Naive thymus-derived CD8-positive, alpha-beta T cell (primary cell): ENCODE measurements at places on chromosomes 12 and 14.

DNA sequence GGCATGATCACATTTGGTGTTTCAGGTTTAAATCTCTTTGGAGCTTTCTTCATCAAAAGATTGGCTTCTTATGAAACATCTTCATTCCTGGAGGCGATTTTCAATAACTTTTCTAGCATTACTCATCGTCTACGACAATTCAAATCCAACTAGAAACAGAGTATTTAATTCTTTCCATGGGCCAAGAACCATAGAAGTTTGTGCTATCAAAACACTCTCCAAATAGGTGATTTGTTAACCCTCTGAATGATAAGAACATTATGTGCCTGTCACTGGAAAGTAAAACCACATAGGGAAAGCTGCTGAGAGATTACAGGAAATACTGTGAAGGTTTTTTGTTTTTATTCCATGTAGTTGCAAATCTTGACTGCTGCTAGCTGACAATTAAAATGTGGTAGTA lies 6.9 kb upstream of the DCN start:
- H3K36me3 ChIP-seq = no peaks in the 10 kb centered on the region
- H3K4me1 ChIP-seq = no peaks in the 10 kb centered on the region
- no peak for DNase-seq
- no peak overlapping the region for H3K27ac ChIP-seq

- no peak for DNase-seq
- H3K4me1 ChIP-seq = peaks cover 24% of the 10 kb centered on the region
- H3K4me3 ChIP-seq = no peak overlapping the region
- no peak overlapping the region for H3K27ac ChIP-seq
- peaks cover 4% of the 10 kb centered on the region for H3K36me3 ChIP-seq
Measured at GRCh38 chr12:91983935-91984334, 161.7 kb downstream of the BTG1 start.

GRCh38 chr14:31336646-31337045 lies 83.7 kb downstream of the HEATR5A start:
- DNase-seq = no peak
- no peak overlapping the region for H3K4me3 ChIP-seq
- H3K4me1 ChIP-seq = no peaks in the 10 kb centered on the region

- H3K4me3 ChIP-seq = no peak overlapping the region
- H3K27me3 ChIP-seq = no peaks in the 10 kb centered on the region
- peaks cover 14% of the 10 kb centered on the region for H3K36me3 ChIP-seq
- peak overlapping the region; percentile 27 for H3K27ac ChIP-seq
Measured at GRCh38 chr14:64423987-64424386, 35.8 kb downstream of the MTHFD1 start.

DNA sequence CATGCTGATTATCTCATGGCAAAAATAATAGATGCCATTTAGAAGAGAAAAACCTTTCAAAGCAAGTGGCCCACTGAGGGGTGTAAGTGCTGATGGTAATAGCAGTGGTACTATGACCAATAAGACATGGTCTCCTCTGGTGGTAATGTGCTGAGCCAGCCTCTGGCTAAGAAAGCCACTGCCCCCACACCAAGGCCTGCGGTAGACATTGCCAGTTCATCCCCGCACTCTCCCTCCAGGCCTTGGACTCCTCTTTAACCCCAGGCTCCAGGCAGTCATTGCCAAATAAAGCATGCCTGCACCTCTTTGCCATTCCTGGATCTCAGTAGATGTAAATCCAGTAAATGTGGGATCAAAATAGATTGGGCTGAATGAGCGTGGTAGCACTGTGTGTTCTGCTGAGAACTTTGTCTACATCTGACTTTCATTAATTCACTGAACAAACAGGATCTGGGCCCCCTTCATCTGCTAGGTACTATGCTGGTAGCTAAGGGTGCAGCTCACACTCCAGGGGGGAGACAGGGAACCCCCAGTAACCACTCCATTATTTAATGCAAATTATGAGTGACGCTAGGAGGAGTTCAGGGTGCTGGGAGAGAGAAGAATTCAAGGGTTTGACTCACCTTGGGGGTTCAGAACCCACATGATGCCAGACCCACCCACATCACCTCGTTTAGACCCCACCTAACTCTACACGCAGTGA lies 89.3 kb downstream of the BCL11B start:
- H3K27ac ChIP-seq = peak overlapping the region; percentile 95
- H3K4me1 ChIP-seq = peaks cover 99% of the 10 kb centered on the region
- peaks cover 71% of the 10 kb centered on the region for H3K36me3 ChIP-seq
- DNase-seq = peak; percentile 62
- peak overlapping the region; percentile 82 for H3K4me3 ChIP-seq
- H3K27me3 ChIP-seq = no peaks in the 10 kb centered on the region

DNA sequence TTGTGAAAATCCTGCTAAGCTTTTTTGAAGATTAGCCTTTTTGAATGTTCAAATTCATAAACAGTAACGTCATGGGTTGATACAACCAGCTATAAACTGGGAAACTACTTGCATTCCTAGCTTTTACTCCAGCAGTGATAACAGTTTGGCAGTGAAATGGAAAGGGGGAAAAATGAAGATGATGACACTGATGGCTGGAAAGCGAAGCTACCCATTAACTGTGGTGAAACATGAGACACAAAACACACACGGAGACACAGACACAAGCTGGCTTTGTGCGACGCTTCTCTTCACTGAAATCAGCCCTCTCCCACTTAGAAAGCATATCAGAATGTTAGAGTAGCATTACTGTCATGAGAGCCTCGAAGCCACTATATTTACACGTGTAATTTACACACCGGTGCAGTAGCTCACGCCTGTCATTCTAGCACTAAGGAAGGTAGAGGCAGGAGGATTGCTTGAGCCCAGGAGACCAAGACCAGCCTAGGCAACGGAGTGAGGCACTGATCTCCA lies 15.7 kb downstream of the VPS37B start:
- no peak for DNase-seq
- peak overlapping the region; percentile 27 for H3K4me3 ChIP-seq
- peaks cover 20% of the 10 kb centered on the region for H3K36me3 ChIP-seq
- peaks cover 100% of the 10 kb centered on the region for H3K4me1 ChIP-seq
- peak overlapping the region; percentile 87 for H3K27ac ChIP-seq
- no peaks in the 10 kb centered on the region for H3K27me3 ChIP-seq

GRCh38 chr14:101839236-101839635 lies 77.7 kb downstream of the PPP2R5C start:
- no peaks in the 10 kb centered on the region for H3K27me3 ChIP-seq
- H3K4me3 ChIP-seq = peak overlapping the region; percentile 76
- H3K36me3 ChIP-seq = peaks cover 39% of the 10 kb centered on the region
- H3K27ac ChIP-seq = peak overlapping the region; percentile 97
- peaks cover 93% of the 10 kb centered on the region for H3K4me1 ChIP-seq

- no peak overlapping the region for H3K27ac ChIP-seq
- no peak overlapping the region for H3K4me3 ChIP-seq
- no peaks in the 10 kb centered on the region for H3K36me3 ChIP-seq
- DNase-seq = no peak
- no peaks in the 10 kb centered on the region for H3K4me1 ChIP-seq
- no peaks in the 10 kb centered on the region for H3K27me3 ChIP-seq
Measured at GRCh38 chr12:14545144-14546124, 22.2 kb downstream of the PLBD1 start.

DNA sequence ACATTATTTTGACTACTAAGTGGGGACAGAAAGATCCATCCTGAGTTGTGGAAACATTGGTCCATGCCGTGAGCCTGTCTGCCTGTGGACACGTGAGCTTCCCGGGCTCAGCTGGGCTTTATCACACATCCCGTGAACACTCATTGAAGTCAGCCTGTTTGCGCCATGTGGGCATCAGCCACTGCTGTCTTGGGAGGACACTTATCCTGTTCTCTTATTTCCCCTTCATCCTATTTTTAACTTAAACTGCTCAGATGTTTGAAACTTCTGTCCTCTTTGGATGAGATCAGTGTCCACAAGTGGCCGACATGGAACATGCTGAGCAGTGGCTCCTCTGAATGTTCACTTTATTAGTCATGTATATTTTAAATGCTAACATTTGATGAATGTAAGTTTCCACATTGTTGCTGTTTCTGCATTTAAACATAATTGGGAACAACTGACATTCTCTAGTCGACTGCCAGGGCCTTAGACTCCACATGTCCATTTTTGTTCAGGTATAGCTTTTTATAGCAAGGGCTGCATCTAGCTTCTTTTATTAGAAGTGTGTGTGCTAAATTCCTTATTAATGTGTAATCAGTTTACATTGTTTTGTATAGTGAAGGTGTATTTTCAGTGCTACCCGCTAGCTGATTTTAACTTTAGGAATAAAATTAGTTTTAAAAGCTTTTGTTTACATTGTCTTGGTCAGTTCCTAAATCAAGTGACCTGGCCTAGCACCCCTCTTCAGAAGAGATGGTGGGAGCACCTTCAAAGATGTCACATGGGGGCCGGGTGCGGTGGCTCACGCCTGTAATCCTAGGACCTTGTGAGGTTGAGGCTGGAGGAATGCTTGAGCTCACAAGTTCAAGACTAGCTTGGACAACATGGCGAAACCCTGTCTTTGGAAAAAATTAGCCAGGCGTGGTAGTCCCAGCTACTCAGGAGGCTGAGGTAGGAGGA lies 24.0 kb downstream of the RNF34 start:
- H3K4me1 ChIP-seq = peaks cover 6% of the 10 kb centered on the region
- H3K36me3 ChIP-seq = peaks cover 19% of the 10 kb centered on the region
- H3K4me3 ChIP-seq = no peak overlapping the region
- peak overlapping the region; percentile 9 for H3K27ac ChIP-seq

GRCh38 chr14:105066240-105067071 lies 1.2 kb upstream of the GPR132 start:
- peak overlapping the region; percentile 94 for H3K27ac ChIP-seq
- DNase-seq = no peak
- H3K4me3 ChIP-seq = peak overlapping the region; percentile 89
- peaks cover 91% of the 10 kb centered on the region for H3K4me1 ChIP-seq

DNA sequence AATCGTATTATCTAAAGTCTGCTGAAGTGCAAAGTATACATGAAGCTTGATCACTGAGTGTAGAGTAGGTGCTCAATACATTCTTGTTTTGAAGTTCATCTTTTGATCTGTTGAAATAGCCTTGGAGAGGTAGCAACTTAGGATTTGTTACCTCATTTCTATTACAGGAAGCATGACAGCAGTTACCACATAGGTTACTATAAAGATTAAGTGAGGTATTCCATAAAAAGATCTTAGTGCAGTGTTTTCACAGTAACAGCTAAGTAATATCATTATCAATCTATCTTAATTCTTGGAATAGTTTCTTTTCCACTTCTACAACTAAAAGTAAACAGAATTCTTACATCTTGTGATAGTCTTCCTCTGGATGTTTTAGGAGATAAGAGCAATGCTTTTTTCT lies 50.9 kb downstream of the BTBD7 start:
- H3K36me3 ChIP-seq = peaks cover 20% of the 10 kb centered on the region
- no peaks in the 10 kb centered on the region for H3K27me3 ChIP-seq
- H3K4me1 ChIP-seq = peaks cover 19% of the 10 kb centered on the region
- DNase-seq = no peak
- no peak overlapping the region for H3K27ac ChIP-seq

DNA sequence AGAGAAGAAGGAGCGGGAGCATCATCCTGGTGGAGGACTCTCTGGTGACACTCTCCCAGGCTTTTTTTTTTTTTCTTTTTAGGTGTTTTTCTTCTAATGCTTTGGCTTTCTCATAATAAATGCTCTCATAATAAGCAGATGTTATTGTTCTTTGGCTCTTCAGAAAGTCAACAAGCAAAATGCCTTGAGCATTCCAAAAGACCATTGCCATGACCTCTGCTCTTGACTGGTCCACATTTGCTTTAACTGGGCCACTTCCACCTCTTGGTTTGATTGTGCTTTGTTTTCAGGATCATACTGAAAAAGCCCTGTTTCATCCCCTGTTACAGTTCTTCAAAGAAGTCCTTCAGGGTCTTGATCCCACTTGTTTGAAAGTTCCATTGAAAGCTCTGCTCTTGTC lies 36.9 kb downstream of the CRACR2A start:
- no peak for DNase-seq
- H3K27ac ChIP-seq = no peak overlapping the region
- no peaks in the 10 kb centered on the region for H3K27me3 ChIP-seq
- peaks cover under 1% of the 10 kb centered on the region for H3K36me3 ChIP-seq
- H3K4me1 ChIP-seq = peaks cover 14% of the 10 kb centered on the region

DNA sequence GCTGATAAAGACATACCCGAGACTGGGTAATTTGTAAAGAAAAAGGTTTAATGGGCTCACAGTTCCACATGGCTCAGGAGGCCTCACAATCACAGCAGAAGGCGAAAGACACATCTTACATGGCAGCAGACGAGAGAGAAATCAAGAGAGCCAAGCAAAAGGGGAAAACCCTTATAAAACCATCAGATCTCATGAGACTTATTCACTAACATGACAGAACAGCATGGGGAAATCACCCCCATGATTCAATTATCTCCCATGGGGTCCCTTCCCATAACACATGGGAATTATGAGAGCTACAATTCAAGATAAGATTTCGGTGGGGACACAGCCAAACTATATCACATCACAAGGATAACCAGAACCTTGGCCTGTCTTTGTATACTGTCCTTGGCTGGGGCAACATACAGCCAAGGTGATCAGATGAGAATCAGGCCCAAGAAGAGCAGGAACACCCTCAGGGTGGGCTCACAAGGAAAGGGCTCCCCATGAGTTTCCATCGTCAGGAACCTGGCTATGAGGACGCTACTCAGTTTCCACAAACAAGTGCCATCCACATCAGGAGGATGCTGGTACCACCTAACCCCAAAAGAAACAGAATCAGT lies 152.7 kb downstream of the FOXN3 start:
- H3K4me1 ChIP-seq = peaks cover 36% of the 10 kb centered on the region
- peak overlapping the region; percentile 12 for H3K4me3 ChIP-seq
- DNase-seq = no peak
- no peaks in the 10 kb centered on the region for H3K27me3 ChIP-seq

DNA sequence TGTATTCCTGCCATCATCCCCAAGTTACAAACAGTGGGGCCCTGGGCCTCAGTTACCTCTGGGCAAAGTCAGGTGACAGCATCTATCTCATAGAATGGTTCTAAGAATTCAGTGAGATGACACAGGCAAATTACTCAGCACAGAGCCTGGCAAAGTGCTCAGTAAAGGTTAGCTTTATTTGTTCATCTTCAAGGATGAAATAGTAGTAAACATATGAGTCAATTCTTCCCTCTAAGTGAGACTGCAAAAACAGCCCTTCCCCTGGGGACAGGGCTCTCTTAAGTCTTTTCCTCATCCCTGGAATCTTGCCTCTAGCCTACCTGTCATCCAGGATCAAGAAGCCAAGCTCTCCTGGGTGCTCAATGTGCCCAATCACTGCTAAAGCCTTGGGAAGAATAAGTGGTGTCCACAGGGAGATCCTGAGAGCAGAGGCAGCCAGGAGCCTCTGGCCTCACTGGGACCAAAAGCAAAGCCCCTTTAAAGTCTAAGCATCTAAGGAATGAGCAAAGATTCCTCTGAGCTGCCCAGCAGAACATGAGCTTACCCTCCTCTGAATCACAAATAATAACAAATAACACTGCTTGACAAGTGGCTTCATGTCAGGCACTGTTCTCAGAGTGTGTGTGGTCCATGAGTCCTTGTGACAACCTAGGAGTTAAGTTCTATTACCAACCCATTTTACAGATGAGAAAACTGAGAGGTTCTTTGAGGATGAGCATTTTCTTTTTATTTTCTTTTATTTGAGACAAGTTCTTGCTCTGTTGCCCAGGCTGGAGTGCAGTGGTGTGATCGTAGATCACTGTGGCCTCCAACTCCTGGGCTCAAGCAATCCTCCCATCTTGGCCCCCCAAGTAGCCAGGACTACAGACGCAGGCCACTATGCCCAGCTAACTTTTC lies 12.1 kb downstream of the NUAK1 start:
- no peak overlapping the region for H3K27ac ChIP-seq
- no peak for DNase-seq
- no peaks in the 10 kb centered on the region for H3K4me1 ChIP-seq
- no peak overlapping the region for H3K4me3 ChIP-seq
